ENCODE measurements at places on chromosomes 5 and 9.

- DNase-seq: no peak
Observed at GRCh38 chr9:86994231-86994630, 46.9 kb upstream of the GAS1 start.

DNA sequence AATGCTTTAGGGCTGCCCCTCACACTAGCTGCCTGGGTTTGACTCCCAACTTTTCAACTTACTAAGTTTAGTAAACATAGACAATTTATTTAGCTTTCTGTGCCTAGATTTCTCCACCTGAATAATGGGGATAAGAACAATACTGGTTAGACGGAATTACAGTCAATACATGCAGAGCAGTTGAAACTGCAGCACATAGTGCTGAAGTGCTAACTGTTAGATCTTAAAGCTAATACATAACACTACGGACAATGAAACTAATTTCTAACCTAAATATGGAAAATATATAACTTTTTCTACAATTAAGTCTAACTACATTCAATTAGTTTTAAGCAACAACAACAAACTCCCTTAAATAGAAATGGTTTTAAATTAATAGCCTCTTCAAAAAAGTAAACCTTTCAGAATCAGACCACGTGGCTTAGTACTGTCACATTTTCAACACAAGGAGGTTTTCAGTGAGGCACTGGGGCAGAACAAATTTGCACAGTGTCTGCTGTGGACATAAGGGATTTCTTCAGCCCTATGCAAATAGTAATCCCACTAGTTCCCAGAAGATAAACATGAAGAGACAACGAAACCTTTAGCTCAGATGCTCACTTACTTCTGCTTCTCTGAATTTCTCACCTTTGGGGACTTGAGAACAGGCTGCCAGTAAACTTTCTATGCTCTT lies 293.4 kb downstream of the EDIL3 start:
- DNase-seq: no peak

DNA sequence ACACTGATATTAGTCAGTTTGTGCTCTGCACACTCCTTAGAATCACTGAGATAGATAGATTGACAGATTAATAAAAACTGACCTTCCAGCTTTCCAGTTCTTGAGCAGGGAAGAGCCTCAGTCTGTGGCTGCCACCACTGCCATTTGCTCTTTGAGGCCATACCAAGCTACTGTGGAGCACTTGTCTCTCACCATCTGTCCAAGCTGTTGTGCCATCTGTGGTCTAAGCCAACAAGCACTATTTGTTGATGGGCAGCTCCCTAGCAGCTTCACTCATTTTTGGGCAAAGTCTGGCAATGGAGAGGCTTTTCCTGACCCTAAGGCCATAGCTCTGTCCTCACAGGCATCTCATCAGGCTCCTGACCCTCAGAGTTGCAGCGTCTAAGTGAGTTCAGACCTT lies 30.4 kb downstream of the HTR1A start:
- DNase-seq: no peak

GRCh38 chr5:72288924-72289323 lies 31.1 kb downstream of the MRPS27 start:
- DNase-seq: no peak

- no peak for DNase-seq
Observed at GRCh38 chr5:143085319-143085917, 315.2 kb downstream of the ARHGAP26 start.

DNA sequence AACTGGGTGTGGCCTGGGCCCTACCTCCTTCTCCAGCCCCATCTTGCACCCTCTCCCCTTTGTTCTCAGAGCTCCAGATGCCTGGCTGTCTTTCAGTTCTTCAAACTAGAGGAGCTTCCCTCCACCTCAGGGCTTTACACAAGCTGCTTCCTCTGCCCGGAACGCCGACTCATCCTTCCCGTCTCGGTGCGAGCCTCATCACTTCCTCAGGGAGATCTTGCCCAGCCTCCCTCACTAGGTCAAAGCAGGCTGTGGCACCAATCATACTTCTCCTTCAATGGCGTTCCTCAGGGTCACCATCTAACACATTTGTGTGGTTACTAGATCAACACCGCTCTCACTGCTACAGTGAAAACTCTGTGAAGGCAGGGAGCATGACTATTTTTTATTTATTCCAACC lies 56.2 kb upstream of the ZSWIM6 start:
- DNase-seq: peak; percentile 95

DNA sequence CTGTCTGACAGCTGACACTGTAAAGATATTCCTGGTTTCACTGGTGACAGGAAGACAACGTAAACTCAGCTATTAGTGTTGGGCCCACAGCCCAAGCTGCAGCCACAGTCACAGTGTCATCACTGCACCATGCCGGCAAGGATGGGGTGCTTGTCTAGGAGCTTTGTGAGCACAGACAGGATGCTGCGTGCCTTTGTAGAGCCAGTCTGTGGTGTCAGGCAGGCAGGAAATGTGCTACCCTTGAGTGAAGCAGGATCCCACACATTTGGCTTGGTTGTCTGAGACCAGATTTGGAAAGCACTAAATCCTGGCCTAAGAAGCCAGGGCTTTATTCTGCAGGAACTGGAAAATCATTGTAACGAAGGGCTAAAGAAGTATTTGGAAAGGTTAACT lies 121.6 kb upstream of the ADAMTS16 start:
- no peak for DNase-seq

DNA sequence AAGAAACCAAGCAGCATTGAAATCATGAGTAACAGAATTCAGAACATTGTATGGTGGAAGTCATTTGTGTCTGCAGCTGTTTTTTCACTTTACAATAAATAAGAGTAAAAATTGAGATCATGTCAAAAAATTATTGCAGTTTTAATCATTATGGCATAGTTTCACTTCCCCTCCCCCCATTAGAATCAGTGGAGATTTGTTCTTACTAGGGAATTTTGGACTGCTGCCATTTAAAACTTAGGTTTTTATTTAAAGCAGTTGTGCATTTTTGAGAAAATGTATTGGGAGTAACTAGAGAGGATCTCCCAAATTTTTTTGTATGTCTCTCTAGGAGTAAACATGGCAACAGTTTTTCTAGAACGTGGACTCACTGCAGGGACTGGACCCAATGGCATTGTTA lies 20.4 kb downstream of the GTF3C4 start:
- no peak for DNase-seq

DNA sequence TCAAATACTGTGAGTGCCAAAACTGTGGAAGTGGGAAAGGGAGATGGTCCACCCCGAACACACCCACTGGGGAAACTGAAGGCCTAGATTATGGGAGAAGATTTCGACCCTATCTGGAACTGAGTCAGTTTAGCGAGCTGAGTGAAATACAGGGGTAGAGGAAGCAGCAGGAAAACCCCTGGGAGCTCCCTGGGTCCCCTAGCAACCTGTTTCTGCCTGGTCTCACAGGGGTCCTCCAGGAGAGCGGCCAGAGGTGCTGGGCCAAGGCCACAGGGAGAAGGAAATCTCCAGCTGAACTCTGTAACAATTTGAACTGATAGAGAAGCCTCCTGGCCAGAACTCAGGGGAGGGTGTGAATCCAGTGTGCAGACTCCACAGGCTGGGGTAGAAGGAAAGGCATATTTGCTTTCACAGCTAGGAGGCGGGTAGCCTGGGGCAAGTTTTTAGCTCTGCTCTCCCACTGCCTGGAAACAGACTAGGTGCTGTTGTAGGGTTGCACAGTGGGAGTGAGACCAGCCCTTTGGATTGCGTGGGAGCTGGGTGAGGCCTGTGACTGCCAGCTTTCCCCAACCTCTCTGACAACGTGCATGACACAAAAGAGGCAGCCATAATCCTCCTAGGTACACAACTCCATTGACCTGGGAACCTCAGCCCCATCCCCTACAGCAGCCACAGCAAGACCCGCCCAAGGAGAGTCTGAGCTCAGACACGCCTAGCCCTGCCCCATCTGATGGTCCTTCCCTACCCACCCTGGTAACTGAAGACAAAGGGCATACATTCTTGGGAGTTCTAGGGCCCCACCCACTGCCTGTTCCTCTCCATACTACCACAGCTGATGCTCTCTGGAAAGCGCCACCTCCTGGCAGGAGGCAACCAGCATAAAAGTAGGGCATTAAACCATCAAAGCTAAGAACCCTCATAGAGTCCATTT lies 78.8 kb upstream of the GPBP1 start:
- DNase-seq: no peak

DNA sequence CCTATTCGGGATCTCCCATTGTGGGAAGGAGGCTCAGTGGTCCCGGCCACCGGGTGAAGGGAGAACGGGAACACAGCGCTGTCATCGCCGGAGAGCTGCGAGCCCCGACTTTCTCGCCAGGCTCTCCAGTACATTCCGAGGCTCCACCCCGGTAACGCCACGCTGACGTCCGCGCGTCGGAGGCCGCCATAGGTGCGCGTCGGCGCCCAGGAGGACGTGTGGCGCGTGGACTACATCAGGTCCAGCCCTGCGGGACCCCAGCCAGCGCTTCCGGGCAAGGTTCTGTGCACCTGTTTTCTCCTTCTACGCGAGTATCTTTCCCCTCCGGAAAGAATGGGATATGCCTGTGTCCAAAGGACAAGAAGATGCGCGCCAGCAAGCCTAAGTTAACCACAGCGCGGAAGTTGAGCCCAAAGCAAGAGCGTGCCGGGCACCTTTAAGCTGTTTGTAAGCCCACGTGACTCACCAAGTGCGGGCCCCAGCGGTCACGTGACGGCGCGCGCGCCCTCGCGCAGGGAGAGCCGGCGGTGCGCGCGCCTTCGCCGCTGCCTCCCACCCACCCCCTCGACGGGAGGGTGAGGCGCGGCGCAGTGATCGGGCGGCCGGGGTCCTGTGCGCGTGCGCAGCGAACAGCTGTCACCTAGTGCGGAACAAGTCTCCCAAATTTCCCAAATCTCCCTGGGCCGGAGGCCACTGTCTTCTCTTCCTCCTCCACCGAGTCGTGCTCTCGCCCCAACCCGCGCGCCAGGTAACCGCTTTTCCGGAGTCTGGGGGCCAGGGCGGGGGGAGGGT lies at the start of gene KDM4C:
Gene KDM4C (plus strand): TSS at position 518 of the 792 bp plus-strand sequence. CDS start 35,016 bp downstream, outside the sequence.
- peak; percentile 90 for DNase-seq

- no peak for DNase-seq
Observed at GRCh38 chr5:115751176-115751575, 65.3 kb downstream of the CDO1 start.

- no peak for DNase-seq
Observed at GRCh38 chr5:176400382-176401156, 12.0 kb downstream of the HIGD2A start.

DNA sequence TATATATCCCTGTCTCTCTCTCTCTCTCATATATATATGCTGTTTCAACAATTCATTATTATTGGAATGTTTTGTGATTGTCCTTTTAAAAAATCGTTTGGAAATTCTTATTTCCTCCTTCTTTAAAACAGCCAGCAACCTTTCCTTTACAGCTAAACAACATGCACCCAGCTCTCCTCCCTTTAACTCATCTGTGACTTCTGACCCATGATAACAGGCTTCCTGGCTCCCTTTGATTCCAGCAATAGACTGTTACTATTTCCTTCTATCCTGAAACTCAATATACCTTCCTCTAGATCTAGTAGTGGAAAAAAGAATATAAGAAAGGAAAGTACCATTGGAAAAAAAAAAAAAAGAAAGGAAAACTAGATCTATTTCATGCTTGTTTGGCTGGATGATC lies 254.7 kb upstream of the RGMB start:
- no peak for DNase-seq

DNA sequence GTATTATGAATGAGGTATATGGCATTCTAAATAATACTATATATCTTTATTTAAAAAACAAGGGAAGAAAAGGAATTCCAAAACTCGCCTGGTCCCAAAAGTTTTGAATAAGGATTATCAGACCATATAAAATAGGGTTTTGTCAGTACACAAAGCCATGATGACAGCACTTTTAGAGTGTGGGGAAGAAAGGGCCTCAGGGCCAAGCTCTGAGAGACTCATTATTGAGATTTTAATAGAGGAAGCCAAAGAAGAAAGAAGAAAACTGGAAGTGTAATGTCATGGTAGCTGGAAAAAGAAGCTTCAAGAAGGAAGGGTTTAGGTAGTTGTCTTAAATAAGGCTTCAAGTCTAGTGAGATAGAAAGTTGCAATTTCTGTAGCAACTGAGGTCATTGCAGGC lies 53.0 kb downstream of the FCHO2 start:
- no peak for DNase-seq

GRCh38 chr9:96513622-96514021 lies 63.7 kb downstream of the HABP4 start:
- no peak for DNase-seq

DNA sequence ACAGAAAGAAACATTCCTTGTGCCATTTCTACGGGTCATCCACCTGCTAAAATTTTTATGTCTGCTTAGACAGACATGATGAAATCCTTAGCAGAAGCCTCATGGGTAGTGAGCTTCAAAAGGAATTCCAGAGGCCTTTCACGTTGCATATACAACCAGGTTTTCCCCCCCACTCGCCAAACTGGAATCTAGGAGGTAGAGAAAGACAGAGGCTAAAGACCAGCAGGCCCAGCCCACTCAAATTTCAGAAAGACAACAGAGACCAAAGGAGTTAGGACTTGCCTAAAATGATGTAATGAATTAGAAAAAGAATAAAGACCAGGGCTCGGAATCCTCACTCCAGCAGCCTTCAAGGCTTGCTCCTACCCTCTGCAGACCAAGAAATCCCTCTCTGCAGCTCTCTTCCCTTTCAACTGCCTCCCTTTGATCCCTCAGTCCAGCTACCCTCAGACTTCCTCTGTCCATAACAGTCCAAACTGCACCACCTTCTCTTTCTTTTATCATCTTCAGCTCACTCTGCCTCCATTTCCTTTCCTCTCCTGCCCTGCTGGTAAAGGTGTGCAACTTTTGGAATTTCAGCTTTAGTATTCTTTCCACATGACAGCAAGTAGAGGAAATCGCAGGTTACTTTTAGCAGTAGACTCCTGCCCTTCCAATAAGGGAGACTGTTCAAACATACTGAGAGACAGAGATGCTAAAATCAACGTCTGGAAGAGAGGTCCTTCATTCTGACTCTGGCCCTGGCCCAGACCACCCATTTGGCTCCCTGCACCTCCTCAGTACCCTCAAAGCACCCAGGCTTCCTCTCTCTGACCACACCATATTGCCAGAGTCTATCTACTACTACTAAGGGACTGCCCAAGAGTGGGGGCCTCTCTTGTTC lies 8.9 kb downstream of the B4GALT1 start:
- DNase-seq: no peak

- DNase-seq: no peak
Observed at GRCh38 chr5:133370036-133370831, 242.1 kb downstream of the FSTL4 start.

- no peak for DNase-seq
Observed at GRCh38 chr5:3778000-3778550, 182.4 kb downstream of the IRX1 start.

GRCh38 chr5:103943230-103943629 lies 380.6 kb upstream of the NUDT12 start:
- no peak for DNase-seq

GRCh38 chr9:37031902-37032301 lies 2.2 kb downstream of the PAX5 start:
- DNase-seq: no peak

DNA sequence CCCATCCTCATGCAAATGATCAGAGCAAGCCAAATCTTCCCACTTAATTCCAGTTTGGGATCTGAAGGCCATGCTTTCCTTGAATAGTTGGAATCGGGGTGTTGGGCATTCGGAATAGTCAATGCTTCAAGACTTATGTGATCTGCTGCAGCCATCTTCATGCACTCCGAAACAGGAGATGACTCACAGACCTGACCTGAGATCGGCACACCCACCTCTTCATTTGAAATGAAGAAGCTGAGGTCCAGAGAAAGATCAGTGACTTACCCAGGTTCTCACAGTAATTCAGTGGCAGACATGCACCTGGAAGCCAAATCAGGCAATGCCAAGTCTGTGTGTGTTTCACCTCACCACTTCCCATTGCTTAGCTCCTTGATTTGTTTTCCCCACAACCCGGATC lies 33.0 kb downstream of the FOXD1 start:
- DNase-seq: no peak

GRCh38 chr5:142798099-142798770 lies 28.1 kb downstream of the ARHGAP26 start:
- no peak for DNase-seq
